Activated naive CD8-positive, alpha-beta T cell treated with anti-CD3 and anti-CD28 coated beads, Interleukin-2, amount 50 U/mL, for 16 hours (primary cell): ENCODE measurements at places on chromosomes 7 and 10.

GRCh38 chr10:122020226-122020625 lies 31.3 kb downstream of the TACC2 start:
- no peak for DNase-seq

DNA sequence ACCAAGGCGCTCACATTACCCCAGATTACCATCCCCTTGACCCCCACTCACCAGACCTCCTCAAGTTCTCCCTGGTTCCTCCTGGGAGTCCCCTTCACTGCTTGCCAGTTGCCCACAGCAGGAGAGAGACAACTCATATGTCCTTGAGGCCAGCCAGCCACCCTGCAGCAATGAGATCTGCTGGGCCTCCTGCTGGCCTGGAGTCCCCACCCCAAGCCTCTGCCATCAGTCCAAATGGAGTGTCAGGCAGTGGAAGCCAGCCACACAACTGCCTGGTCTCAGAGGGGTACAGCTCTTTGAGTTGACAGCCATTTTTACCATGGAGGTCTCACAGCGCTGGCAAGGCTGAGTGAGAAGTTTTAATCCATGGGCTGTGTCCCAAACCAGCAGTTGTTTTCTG lies 53.0 kb upstream of the EXOC4 start:
- DNase-seq, result no peak

GRCh38 chr10:127570036-127570435 lies 20.9 kb downstream of the NPS start:
- no peak for DNase-seq

DNA sequence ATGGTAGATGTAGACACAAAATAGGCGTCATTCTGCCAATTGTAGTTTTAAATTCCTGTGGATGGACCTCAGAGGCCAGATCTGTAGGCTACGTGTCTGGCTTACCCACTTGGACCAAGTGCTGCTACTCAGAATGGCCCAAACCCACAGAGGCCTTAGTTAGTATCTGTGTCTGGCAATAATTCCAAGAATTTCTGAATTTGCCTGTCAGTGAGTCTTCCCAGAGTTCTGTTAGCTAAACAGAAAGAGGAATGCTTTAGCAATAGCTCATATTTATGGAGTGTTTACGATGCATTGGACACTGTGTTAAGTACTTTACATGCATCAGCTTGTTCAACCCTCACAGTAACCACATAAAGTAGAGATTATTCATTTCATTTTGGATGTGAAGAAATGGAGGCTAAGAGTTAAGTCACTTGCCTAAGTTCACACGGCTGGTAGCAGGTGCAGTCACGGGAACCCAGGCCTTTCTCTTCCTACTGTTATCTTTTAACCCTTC lies 231.8 kb downstream of the PTEN start:
- no peak for DNase-seq

DNA sequence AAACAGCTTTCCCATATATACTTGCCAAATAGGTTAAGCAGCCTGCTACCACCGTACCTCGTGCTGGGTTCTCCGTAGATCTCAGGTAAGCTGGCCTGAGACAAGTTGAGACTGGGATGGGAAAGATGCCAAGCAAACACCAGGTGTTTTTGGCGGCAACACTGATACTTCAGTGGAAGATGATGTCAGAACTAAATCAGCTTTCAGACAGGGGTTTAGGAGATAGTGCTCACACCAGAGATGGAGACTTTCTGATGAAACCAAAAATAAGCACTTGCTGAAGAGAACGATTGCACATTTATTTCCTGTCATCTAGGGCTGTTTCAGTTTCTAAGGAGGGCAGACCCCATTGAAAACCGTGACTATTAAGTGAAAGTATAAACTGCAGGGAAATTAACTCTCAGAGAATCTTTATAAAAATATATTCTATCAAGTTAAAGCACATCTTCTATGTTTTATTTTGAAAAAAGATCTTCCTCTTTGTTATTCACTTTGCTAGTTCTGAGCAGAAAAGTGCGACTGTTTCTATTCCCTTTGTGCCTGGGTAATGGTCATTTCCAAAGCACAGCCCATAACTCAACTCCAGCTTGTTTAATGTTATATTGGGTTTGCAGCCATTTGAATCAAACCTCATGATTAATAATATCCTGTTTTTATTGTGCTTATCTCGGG lies 149.9 kb downstream of the CPED1 start:
- no peak for DNase-seq

GRCh38 chr10:102451105-102451969 lies at the start of gene C10orf95:
TSS of gene C10orf95 (minus strand) at chr10:102451543. CDS start at chr10:102451093, 450 bp downstream.
- DNase-seq, result no peak

GRCh38 chr10:14605231-14605925 lies 169.3 kb downstream of the FAM107B start:
- no peak for DNase-seq

DNA sequence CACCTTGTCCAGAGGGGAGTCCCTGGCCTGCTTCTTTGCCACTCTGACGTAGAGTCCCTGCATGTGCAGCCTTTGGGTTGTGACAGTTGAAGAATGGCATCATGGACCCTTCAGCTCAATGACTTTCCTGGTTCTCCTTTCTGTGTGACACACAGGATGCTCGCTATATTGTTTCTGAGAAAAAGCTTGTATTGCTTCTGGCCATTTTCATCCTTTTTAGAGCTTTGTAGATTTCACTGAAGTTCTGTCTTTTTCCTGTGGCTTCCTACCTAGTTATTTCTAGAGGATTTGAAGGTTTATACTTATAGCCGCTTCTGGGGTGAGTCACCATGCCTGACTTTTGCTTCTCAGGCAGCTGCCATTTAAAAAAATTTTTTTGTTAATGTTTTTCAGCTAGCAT lies 27.0 kb downstream of the SND1 start:
- DNase-seq, result no peak

DNA sequence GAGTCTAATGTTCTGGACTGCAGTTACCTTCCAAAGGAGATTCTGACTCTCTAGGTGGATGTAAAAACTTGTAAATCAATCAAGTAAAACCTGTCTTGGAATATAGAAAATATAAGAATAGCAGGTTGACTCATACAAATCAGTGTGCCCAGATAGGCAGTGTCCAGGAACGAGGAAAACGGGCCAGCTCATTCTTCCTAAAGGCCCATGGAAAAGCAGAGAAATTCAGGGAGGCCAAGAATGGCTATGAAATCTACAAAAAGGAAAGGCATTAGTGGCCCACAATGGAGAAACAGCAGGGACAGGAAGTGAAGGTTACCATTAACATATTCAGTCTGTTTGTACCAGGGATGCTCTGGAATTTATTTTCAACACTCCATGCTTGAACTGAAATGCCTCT lies 14.9 kb downstream of the GLI3 start:
- no peak for DNase-seq

GRCh38 chr10:119754085-119754484 lies 28.2 kb downstream of the INPP5F start:
- DNase-seq, result no peak

DNA sequence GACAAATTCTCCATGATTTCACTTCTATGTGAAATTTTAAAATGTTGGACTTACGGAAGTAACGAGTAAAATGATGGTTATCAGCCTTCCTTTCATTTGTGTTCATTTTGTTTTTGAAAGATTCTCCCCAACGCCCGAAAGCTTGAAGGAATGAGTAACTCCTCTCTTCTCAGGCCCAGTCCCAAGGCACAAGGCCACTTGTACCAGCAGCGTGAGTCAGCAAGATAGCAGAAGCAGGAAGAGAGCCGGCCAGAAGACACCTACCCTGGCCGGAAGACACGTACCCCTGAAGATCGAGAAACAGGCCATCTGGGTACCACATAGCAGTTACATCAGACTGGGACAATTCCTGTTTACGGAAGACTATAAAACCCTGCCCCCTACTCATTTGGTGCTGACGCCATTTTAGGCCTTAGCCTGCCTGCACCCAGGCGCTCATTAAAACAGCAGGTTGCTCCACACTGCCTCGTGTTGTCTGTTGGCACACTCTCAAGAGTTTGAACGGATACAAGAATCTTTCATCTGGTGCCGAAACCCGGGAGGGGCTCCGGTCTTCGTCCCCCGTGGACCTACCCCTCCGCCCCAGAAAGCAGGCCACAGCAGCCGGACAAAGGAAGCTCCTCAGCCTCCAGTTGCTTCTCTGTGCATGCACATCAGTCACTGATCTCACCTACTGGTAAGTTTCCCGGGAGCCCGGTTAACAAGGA lies 60.4 kb downstream of the LRRC17 start:
- DNase-seq, result no peak

DNA sequence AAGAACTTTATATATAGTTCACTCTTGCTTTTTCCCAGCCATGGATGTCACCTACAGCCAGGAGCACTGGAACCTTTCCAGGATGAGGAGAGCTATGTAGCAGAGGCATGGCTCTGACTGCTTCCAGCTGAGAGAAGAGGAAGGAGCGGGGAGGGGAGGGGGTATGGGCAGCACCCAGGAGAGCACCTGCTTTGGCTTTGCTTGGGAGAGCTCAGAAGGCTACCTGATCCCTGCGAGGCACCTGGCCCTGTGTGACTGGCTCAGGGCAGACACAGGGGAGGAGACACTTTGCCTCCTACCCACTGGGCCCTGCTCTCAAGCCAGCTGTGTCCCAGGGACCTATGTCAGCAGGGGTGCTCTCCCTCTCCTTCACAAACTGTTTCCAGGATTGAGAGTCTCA lies 67.1 kb downstream of the HK1 start:
- DNase-seq, result no peak

- DNase-seq, result no peak
Measured at GRCh38 chr7:120843109-120843508, 14.8 kb downstream of the TSPAN12 start.

DNA sequence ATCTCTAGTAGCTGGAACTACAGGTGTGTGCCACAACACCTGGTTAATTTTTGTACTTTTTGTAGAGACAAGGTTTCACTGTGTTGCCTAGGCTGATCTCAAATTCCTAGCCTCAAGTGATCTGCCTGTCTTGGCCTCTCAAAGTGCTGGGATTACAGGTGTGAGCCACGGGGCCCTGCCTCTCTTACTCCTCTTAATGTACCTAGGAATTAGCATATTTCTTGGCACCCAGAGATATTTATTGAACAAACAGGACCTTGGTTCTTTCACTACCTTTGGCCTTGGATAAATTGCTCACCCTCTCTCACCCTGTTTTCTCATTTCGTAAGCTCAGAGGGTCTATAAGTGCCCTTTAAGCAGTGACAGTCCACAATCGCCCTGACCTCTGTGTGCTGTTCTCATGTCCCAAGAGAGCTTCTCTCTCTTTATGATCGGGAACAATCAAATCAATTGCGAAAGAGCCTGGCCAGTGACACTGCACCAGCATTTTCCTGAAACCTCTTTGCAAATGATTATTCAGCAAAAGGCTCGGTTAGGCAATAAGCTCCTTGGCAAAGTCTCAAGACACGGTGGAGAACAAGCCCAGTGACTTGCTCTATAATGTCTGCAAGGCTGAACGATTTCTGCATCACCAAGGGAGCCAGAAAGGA lies 117.7 kb downstream of the APBB1IP start:
- DNase-seq, result no peak

DNA sequence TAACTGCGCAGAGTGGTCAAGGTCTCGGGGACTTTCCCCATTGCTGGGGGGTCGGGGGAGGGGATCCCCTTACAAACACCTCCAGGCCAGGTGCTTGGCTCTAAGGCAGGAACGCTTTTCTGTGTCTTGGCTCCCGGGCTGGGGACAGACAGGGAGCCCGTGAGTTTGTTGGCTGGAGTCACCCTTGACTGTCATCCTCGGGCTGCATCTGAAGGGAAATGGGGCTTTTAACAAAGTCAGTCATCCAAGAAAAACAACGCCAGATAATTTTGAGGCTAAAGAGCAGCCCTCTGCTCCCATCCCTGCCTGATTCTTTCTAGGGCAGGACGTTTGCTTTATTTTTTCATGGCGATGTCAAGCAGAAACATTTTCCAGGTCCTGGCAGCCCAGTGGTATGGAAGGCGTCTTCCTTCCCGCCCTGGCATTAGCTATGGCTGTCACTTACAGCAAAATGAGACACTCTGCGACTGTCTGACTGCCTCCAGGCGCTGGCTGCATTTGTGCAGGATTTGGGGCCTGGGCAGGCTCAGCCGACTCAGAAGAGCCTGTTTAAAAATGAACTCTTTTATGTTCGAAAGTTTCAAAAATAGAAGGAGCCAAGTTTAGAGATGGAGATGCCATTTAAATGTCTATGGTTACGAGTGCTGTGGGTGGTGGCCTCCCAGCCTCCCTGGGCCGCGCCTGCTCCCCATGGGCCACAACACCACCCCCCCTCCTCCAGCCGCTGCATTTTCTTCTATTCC lies 54.7 kb upstream of the TNS3 start:
- no peak for DNase-seq

DNA sequence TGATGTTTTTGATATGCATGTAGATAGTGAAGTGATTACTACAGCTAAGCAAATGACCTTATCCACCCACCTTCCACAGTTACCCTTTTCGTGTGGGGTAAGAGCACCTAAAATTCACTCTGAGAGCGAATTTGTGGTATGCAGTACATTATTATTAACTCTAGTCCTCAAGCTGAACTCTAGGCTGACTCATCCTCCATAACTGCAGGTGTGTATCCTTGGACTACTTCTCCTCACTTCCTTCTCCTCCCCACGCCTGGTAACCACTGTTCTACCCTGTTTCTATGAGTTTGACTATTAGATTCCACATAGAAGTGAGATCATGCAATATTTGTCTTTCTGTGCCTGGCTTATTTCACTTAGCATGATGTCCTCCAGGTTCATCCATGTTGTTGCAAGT lies 484.6 kb downstream of the GATA3 start:
- no peak for DNase-seq

DNA sequence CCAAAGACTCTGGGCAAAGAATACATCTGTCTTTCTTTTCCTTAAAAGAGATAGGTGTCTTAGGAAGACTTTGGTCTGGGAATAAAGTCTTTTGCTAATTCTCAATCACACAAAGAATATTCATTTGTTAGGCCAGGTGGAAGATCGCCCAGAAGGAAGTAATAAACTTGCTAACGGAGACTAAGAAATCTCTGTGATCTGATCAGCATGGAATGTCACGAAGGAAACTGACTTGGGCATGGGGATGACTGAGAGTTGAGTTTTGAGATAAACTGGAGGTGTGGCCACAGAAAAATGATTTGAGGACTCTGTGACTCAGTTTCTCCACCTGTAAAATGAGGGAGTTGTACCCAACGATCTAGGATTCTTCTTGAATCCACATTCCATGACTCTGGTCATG lies 161.1 kb upstream of the SVIL start:
- DNase-seq, result no peak

- DNase-seq, result no peak
Measured at GRCh38 chr7:24657980-24658379, 84.7 kb downstream of the PALS2 start.

GRCh38 chr7:79593866-79594301 lies 140.4 kb upstream of the MAGI2 start:
- no peak for DNase-seq

GRCh38 chr7:123682690-123683089 lies 27.0 kb downstream of the LMOD2 start:
- no peak for DNase-seq
